Stromal cell of bone marrow (primary cell): ENCODE measurements at places on chromosomes 7 and 10.

DNA sequence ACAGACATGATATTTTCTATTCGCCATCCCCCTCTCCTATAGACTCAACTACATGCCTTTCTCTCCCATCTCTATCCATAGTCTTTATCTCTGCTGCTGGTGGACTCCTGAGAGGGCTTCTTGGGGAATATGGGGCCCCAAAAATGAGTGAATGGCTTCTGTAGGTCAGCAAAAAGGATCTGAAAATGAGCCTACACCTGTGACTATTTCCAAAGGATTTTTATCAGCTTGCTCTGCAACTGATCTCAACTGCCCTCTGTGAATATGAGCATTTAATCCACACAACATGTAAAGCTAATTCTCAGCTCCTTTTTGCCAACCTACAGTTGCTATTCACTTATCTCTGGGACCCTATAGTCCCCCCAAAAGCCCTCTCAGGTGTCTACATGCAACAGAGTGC, 36.2 kb downstream of the PRSS2 start:
- no peak for DNase-seq

DNA sequence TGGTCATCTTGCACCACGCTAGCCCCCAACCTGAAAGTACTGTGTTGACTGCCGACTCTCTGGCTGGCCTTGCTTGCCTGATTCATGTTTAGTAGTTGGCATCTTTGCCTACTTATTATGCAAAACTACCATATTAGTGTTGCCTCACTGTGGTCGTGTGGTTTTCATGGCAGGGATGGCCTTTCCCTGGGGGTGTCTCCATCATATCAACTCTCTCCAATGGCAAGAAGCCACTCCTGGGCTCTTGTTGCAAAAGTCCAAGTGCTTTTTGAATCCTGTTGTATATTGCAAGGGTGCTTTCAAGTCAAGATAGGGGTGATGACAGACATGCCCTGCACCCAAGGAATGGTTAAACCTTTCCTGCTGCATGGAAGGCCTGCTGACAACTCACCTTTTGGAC, 39.4 kb downstream of the ABLIM1 start:
- DNase-seq = no peak

DNA sequence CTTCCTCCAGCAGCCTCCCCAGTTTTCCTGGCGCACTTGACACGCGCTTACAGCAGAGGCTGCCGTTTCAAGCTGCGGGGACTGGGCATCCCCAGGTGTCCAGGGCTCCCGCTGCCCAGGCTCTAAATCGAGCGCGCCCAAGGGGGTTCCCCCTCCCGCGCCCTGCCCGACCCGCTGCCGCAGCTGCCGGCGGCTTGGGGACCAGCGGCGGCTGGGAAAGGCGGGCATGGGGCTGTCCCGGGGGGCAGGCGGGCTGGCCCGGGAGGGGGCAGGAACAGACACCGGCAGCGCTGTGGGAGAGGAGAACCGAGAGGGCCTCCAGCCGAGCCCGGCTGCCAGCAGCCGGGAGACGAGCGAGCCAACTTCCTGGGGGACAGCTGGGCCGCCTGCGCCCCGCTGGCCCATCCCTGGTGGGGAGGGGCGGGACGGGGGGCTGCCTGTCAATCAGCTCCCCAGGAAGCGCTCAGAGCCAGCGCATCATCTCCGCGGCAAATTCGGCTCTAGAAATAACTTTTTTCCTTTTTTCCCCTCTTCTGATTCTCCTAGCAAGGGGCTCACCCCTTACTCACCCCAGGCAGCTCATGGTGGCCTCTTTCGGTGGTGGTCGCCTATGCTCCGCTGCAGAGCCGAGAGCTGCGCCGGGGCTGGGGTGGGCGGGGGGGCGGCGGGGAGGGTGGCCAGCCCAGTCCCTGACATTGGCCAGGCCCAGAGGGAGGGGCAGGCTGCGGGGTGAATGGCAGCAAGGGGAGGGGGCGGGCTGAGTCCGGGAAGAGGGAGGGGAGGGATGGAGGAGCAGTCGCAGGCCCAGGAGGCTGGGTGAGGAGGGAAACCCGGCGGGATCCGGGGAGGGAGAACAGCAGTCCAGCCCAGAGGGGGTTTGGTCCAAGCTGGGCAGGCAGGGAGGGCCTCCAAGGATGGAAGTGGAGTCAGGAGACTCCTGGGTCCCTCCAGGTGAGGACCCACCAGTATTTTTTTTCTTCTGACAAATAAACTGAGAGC, 14.7 kb downstream of the GRID2IP start:
- DNase-seq = no peak

- DNase-seq = no peak
Observed at GRCh38 chr10:72274730-72275350, 1.1 kb downstream of the DDIT4 start.

- DNase-seq = peak; percentile 55
Observed at GRCh38 chr7:101085162-101085964, at the start of gene TRIM56. TSS of gene TRIM56 (plus strand) at chr7:101085481. CDS start at chr7:101087313, 1,832 bp downstream.

- DNase-seq = no peak
Observed at GRCh38 chr7:156777364-156778069, 115.5 kb downstream of the LMBR1 start.

GRCh38 chr10:27345455-27345920, 104.9 kb upstream of the ACBD5 start:
- no peak for DNase-seq

DNA sequence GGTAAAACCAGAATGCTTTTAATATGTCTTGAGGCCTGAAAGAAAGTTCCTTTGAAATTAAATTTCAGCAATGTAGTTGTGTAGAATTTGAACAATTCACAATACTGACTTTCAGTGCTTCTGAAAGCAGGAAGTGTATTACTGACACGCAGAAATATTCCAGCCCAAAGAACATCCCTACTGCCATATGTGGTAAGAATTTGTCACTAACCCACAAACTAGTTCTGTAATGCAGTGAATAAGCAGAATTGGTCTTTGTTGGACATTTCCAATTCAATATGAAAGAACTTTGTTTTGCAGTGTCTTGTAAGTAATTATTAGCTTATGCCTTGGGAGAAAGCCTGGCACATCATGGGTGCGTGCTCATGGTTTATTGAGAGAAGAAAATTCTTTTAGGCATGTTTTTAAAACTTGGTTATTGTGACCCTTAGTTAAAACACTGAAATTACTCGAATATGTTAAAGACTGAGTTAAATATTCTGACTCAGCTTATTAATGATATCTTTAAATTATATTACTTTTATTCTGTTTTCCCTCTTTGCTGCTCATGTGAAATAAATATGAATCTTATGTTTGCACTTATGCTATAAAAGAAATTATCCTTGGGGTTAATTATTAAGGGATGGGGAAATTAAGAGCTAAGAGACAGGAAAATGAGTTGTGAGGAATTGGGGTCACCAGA, 33.4 kb downstream of the PTPN12 start:
- DNase-seq = peak; percentile 45

- DNase-seq = no peak
Observed at GRCh38 chr10:65365878-65366277, 1560.0 kb upstream of the LRRTM3 start.

DNA sequence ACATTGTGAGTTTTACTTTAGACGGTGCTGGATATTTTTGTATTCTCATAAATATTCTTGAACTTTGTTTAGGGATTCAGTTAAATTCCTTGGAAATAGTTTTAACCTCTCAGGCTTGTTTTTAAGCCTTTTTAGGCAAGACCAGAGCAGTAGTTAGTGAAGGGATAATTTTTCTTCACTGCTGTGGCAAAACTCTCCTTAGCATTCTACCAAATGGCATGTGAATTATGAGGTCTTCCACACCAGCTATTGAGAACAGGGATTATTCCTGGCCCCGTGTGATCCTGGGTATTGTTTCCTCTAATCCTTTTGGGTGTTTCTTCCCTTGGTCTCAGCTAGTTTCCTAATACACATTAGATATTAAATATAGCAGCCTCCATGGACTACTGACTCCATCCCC, 46.2 kb downstream of the CCDC71L start:
- DNase-seq = no peak
